ENCODE measurements at places on chromosomes 3 and 15.

- no peak for DNase-seq
Observed at GRCh38 chr3:120212505-120212904, 72.5 kb downstream of the GPR156 start.

DNA sequence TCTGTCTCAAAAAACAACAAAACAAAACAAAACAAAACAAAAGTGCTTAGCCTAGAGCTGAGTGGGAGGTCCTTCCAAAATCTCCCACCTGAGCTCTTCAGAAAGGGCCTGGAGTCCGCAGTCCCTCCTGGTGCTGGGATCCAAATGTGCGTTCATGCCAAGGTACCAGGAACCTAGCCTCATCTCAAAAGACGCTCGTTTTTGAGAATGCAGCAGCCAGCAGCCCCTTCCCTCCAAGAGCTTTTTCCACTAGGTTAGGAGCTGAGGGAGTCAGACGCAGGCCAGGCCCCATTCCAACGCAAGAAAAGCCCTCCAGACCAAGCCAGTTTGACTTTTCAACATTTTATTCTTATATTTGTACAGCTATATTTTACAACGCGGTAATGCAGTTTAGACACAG is 18.7 kb upstream of the RTP2 start:
- DNase-seq = no peak

- DNase-seq = peak; percentile 29
Observed at GRCh38 chr3:194575484-194576210, 57.6 kb downstream of the TMEM44 start.

- peak; percentile 43 for DNase-seq
Observed at GRCh38 chr15:69729167-69729748, 276.6 kb downstream of the RPLP1 start.

GRCh38 chr3:158590223-158590622 is 19.2 kb downstream of the MLF1 start:
- no peak for DNase-seq

DNA sequence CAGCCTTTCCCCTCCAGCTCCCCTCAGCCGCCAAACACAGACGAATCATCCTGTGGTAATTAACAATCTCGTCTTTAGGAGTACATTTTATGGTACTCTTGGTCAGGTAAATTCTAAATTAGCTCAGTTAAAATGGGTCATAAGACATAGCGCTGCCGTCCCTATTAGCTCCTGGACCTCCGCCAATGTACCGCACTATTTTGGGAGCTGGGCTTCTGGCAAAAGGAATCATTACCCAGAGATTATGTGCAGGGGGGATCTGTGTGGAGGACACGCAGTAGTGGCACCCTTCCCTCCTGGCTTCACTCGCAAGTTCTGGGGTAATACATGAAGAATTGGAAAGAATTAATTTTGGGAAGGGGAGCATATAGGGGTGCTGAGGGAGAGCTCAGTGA is 68.6 kb upstream of the ONECUT1 start:
- no peak for DNase-seq

GRCh38 chr15:65110676-65111292 is 4.2 kb downstream of the UBAP1L start:
- DNase-seq = no peak

DNA sequence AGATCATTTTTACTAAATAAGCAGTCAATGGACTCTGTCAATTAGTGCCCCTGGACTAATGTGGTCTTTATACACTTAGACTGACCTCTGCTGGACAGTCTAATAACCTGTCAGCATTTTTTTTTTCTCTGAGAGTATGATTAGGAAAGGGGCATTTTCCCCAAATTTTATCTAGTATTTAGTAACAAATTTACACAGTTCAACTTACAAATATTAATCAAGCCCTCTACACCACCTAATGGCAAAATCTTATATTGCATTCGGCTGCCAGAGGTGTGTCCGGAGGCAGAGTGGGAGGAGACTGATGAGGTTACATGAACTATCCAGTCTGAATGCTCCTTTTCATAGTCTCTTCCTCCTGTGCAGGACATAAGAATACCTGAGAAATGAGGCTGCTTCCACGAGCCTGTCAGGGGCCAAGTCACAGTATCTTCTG is 36.0 kb upstream of the COLQ start:
- peak; percentile 70 for DNase-seq

DNA sequence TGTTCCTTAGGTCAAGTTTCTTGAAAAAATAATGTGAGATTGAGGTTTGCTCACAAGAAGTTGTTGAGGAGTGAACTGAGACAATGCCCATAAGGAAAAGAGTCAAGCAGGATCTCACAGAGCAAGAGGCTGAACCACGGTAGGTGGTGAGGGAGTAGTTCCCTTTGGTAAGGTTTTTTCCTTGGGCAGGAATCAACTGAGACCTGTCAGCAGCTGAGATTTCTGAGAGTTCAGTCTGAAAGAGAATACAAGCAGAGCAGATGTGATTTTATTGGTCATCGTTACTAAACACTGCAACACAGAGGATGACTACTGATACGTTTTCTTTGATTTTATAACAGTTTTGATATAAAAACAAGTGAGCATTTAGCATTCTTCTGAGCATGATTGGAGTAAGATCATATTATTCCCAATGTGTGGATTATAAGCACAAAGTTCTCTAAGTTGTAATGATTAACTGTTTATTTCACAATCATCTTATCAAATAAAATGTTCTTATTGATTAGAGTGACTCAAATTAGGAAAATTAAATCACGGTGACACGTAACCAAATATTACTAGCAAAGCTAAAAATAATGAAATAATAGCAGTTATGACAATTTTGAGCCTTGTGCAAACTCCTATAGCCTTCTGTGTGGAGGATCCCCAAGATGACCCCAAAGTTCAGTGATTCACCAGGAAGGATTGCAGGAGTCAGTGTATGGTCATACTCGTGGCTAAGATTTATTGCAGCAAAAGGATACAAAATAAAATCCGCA is 346.2 kb upstream of the ZNF717 start:
- DNase-seq = peak; percentile 54

DNA sequence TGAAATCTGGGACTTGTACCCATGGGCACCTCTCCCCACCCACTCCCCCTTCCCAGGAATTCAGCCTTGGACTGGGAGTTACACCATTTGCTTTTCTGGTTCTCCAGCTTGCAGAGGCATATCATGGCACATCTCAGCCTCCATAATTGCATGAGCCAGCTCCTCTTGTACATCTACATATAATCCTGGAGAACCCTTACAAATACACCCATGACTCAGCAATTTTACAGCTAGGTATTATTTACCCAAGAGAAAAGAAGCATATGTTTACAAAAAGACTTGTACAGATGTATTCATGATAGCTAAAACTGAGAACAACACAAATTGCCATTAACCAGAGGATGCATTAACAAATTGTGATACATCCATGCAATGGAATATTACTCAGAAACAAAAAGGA is 58.4 kb downstream of the RPLP1 start:
- DNase-seq = no peak

- no peak for DNase-seq
Observed at GRCh38 chr3:111776827-111777483, 82.1 kb upstream of the PHLDB2 start.

DNA sequence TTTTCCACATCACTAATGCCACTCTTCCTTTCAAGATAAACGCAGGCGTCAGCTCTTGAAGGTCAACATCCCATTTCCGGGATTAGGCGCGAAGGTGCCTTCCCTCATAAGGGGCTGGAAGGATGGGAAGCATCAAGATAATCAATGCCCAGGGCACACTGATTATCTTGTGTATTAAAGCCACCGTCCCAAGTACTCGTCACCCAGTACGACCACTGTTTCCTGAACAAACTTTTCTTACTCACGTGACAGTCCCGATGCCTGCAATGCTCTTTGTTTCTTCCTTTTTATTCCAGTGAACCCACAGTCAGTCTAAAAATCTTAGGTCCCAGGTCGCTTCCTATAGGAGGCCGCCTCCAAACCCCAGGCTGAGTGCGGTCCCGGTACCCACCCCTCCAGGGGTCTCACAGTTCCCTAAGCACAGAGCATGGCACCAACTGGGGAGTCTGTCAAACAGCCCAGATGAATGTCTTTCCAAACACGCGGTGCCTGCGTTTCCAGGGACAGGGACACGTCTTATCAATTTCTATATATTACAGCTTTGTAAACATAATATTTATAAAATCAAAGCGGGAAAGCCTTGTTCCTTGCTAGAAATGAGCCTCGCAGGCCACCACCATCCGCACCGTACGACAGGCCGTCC is 589 bp downstream of the ANAPC13 start:
- DNase-seq = no peak

DNA sequence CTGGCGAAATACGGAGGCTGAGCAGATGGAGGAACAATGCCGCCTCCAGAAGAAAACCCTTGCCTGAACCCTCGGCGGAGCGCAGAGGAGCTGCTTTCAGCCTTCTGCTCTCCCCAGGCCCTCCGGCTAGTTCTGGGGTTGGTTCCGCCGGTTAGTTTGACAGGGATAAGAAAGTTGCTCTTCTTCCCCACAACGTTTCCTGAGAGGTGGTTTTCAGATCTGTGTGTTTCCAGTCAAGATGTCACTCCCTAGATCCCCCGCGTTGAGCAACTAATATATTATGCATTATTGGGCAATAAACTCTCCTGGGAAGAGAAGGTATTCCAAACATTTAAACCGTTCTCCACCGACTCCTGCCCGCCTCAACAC is 551 bp downstream of the NLGN1 start:
- DNase-seq = no peak

- no peak for DNase-seq
Observed at GRCh38 chr3:59418836-59419235, 369.0 kb upstream of the CFAP20DC start.

GRCh38 chr3:16464511-16465148 is 48.9 kb downstream of the RFTN1 start:
- DNase-seq = peak; percentile 25

DNA sequence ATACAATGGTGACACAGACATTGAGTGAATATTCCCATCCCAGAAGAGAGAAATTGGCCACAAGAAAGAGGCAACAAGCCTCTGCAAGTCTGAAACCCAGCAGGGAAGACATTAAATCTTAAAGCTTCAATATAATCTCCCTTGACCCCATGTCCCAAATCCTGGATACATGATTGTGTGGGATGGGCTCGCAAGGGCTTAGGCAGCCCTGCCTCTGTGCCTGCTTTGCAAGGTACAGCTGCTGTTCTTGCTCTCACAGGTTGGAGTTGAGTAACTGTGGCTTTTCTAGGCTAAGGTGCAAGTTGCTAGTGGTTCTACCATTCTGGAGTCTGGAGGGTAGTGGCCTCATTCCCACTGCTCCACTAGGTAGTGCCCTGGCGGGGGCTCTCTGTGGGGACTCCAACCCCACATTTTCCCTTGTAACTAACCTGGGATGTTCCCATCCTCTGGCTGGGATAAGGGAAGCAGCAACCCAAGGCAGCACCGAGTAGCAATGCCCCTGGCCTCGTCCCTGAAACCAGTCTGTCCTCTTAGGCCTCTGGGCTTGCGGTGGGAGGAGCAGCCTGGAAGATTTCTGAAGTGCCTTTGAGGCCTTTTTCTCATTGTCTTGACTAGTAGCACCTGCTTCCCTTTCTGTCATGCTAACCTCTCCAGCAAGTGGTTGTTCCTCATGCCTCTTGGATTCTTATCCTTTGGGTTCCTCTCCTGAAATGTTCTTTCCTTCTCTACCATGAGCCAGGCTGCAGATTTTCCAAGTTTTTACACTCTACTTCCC is 90.0 kb downstream of the FAM174B start:
- no peak for DNase-seq

DNA sequence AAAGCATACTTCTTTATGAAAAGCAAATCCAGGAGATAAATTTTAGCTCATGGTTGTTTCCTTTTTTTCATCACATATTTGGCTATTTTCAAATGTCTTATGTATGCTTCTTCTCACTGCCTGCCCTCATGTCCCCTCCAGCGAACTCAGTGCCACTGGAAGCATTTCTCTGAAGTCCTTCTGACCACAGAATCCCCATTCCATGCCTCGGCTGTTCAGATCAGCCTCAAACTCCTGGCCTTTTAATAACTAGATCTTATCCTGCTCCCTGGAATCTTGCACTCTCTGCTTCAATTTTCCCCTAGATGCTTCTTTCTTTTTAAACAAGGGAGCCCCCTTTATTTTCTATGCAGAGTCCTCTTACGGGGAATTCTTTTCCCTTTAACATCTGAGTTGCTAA is 10.1 kb downstream of the ETV5 start:
- DNase-seq = no peak

DNA sequence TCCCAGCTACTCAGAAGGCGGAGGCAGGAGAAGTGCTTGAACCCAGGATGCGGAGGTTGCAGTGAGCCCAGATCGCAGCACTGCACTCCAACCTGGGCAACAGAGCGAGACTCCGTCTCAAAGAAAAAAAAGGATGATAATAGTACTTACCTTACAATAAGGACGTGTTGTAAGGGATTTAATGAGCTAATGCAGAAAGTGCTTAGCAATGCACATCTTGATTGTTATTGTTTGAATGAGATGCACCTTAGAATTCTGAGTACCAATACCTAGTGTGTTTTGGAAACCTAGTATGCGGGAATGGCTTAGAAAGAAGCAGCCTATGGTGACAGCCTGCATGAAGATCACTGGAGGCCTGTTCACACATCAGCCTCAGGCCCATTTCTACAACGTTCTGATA is 19.5 kb downstream of the SNUPN start:
- no peak for DNase-seq

DNA sequence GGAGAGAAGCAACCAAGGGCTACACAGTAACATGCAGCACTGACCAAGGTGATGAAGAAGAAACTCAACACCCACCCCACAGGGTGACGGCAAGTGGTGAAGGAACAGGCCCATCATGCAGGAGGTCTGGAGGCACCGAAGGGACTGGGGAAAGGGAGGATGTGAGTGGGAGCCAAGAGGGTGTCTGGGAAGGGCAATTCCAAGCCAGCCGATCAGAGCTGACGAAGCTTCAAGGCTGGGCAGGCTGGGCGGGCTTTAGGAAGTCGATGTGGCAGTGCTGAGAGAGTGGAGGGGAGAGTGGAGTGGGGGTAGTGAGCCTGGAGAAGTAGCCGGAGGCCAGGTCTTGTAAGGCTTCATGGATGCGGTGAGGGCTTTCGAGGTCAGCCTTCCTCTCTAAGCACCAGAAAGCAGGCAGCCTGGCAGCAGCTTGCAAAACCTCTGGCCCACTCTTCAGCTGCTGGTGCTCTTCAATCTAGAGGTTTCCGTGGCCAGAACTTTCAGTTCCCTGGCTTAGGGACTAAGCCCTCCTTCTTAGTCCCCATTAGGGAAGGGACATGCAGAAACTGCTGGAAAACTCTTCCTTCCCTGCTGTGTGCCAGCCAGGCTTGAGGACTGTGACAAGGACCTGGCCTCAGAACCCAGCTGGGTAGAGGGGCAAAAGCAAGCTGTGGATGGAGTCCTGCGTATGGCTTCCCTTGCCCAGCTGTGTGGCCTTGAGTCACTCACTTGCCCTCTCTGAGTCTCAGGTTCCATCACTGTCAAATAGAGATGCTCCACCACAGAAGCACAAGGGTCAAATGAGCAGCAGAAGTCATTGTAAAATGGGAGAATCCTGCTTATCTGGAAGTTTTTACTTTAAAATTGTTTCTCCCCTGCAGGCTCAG is 72.1 kb downstream of the TLE3 start:
- DNase-seq = peak; percentile 12

DNA sequence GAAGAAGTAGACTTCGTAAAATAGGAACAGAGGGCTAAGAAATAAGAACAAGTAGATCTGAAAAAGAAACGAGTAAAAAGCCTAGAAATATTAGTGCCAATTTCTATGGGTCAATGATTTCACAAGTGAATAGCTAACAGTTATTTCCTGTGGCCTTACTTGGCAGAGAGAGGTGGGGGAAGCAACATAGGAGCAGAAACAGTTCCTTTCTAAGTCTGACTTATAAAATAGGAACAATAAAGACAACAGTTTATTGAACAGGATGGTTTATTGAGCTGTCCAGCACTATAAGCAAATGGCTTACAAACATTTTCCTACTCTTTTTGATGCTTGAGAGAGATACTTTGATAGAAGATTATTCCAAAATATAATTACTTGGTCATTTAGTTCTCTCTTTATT is 37.9 kb downstream of the AGTR1 start:
- DNase-seq = no peak
